ENCODE measurements at places on chromosomes 11 and 22.
A peak's percentile ranks its signal among the peaks of the same experiment; 100 is the strongest.

DNA sequence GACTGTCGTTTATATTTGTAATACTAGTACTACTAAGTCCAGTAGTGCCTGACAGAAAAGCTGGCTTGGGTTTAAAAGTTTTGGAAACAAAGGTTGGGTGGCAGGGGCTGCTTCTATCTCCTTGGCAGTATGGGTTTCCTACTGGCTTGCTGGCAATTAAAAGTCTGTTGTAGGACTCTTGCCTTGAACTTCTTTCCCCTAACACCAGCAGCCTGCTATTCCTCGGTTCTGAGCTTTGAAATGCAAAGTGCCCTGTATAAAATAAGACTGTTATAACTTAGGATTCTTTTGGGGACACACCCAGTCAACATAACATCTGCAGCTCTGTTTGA is 1.3 kb downstream of the RNF169 start:
- no peak for DNase-seq

DNA sequence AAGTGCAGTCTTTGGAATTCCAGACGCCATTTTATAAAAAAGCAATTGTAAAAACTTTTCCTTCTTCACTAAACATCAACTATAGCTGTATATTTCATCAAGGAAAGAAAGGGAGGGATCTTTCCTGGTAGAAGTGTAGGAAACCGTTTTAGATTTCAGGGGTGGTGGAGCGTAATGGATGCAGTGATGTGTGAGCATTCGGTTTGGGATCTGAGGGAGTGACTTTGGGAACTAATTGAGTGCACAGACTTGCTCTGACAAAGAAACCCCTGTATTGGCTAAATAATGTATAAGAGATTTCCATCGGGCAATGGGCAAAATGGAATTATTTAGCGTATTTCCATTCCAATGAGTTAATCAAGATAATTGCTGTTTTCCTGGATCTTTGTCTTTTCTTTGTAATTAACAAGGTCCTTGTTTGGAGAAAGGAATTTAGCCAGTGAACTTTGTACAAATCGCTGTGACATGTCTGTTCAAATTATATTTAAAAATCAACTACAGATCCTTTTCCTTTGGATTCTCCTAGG is 125.0 kb upstream of the NARS2 start:
- no peak for DNase-seq

DNA sequence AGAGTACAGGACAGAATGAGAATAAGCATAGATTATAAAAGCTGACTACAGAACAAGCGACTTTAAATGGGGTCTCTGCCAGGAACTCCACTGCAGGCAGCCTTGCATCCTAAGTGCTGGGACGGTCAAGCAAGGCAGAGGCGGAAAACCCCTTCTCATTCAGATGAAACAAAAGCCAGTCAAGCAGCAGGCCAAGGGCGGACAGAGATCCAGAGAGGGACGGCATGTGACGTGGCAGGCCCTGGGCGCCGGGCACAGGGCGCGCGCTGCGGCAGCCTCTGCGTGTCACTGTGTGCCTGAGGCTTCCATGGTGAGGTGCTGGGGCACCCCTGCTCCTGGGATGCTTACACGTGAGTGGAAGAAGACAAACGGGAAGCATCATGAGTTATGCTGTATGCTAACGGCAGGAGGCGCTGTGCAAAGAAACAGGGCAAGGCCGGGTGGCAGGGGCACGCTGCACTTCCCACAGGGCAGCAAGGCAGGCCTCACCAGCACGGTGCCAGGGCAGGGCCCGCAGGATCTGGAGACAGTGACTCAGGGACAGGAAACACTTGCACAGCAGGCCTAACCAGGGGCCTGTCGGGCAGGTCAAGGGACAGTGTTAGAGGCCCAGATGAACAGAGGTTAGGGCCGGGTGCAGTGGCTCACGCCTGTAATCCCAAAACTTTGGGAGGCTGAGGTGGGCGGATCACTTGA is 6.2 kb downstream of the TOLLIP start:
- peak; percentile 58 for DNase-seq

DNA sequence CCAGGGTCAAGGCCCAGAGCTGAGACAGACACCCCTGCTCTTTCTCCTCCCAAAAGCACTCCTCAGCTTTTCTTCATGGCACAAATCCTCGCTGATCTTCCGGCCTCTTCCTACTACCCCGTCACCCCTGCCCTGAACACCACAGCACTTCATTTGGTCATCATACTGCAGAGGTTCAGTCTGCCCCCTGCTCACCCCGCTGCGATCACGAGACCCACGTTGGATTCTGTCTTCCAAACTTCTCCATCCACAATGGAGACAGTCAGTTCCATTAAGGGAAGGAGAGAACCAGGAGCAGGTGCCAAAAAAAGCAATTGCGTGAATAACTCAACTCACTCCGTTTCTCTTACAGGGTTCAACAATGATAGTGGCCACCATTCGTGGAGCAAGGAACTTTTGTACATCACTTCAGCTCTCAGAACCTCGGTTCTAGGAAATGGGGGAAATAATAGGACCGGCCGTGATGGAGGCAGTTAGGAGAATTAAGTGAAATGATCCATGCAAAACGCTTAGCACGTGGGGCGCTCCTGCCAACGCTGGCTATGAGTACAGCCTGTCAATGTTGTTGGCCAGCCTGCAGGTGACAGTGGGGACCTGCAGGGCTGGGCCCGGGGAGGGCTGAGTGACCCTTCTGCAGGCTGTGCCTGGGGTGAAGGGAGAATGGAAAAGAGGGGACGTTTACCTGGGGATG is 45.9 kb downstream of the MN1 start:
- no peak for DNase-seq

GRCh38 chr11:59755701-59756557 is 753 bp downstream of the STX3 start:
- DNase-seq: peak; percentile 73

- DNase-seq: no peak
These were observed 9.1 kb downstream of the INSC start for GRCh38 chr11:15123849-15124248.

DNA sequence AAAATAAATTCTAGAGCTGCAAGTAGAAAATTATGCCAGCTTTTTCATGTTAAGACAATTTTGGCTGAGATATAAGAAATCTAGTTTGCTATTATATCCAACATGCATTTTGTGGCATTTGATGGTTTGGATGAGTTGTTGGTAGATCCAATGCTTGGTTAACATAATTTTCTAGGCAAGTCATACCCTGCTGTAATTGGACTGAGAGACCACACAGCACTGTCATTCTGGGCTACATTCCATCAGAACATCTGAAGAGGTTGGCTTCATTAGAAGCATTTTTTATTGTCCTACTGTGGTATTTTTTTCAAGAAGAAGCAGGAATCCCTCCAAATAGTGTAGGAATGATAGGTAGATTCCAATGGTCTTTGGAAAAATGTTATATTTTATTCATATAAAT is 561.0 kb downstream of the LUZP2 start:
- DNase-seq: no peak

DNA sequence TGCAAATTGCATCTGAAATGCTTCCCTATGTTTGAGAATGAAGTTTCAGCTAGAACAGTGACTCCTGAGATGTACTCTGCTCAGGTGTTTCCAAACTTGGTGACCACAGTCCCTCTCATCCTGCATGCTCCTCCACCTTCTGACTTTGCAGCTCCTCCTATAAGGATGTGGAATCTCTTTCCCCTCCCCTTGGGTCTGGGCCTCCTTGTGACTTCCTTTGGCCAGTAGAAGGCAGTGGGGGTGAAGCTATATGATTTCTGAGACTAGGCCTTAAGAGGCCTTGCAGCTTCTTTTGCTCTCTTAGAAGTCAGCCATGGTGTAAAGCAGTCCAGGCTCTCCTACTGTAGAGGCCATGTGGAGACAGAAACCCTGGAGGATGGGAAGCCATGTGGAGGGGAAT is 50.7 kb downstream of the CSF2RB start:
- DNase-seq: no peak

GRCh38 chr11:100794446-100794845 is 107.4 kb downstream of the ARHGAP42 start:
- no peak for DNase-seq

GRCh38 chr22:32255726-32256125 is 579 bp upstream of the SLC5A4 start:
- no peak for DNase-seq

DNA sequence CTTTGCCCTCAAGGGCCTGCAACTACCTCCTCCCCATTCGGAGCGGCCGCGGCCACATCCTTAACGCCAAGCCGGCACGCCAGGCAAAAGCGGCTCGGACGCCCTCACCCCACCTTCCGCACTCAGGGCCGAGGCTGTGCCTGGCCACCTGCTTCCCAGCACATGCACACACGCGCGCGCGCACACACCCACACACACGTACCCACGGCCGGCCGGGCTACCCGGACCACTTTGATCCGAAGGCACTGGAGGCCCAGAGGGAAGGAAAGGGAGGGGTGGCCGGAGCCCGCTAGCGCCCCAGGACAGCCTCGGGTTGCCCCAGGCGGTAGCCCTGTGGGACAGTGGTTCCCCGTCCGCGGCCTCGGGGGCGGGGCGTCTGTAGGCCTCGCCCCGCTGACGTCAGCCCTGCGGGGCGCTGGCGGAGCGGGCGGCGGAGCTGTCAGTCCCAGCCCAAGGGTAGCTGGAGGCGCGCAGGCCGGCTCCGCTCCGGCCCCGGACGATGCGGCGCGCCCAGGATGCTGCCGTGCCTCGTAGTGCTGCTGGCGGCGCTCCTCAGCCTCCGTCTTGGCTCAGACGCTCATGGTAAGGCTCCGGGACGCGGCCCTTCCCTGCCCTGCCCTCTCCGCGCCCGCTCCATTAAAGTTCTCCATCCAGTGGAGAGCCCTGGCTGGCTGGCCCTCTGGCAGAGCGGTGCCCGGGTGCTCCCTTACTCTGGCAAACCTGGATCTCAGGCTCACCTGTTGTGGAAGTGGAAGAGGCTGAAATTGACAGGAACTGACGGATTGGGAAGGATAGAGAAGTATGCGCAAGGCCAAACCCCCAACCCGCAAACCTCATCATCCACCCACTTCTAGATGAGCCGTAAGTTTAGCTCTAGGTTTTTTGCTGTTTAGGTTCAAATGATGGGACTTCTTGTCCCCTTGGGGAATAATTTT is at the start of gene IL10RA:
TSS of gene IL10RA (plus strand) at position 442 of the 935 bp plus-strand sequence. CDS start at position 516, 74 bp downstream.
- DNase-seq: peak; percentile 89

- peak; percentile 87 for DNase-seq
These were observed 1.8 kb upstream of the PACS1 start for GRCh38 chr11:66068154-66068821.

DNA sequence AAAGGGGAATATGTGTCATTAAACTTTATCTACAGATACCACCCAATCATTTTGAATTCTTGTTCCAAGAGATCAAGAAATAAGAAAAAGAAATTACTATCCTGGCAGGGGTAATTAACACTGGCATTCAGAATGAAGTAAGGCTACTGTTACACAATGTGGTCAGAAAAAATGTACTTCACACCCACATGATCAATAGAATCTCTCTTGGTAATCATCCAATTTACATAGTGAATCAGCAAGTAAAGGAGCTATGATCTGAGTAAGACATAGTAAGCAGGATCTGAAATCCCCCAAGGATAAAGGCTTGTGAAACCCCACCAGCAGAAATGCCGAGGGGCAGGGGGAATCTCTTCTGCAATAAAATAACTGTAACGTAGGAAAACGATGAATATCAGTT is 466.5 kb downstream of the FAM181B start:
- no peak for DNase-seq

All from ecto neural progenitor cell (in vitro differentiated cells).